ENCODE measurements at places on chromosomes 2 and 18. TPM values are rescaled to one million over a fixed set of nuclear protein-coding genes. Genes with fewer than 3 reads are reported as not detected.

Gene MYL1
- not detected for total RNA-seq

Gene GAD1
- 7.1 TPM for total RNA-seq

DNA sequence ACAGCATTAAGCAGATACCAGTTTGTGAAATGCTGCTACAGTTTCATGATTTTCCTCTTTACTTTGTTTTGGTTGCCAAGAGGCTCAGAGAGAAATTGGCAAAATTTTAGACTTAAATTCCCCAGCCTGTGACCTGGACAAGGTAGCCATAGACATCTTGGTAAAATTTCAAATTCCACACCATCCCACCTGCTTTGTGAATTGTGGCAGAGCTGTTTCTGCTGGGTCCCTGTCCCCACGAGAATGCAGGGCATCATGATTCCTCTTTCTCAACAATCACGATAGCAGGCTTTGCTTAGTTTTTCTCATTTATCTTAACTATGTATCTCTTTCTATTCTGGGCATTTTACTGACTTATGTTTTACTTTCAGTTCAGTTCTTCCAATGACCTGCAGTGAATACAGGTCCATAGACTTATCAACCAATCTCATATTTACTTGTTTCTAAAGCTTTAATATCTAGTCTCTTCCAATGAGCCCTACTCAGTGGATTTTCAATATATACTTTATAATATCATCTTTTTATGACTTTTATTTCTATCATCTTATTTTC is 351.6 kb downstream of the SOCS6 start:
- no peak for ATAC-seq

DNA sequence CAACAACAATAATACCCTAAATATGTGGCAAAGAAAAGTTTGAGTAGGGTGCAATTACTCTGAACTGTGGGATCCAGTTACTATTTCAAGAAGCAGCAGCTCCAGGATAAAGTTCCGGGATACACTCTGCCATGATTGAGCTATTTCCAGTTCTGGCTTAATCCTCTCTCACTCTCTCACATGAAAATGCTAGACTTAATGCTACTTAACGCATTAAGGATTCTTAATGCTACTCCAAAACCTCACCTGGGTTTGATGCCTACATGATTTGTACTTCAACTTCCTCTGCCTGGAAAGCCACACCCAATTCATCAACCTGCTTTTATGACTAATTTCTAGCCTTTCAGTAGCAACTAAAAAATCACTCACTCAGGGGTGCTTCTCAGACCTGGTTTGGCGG is 151.1 kb upstream of the HNMT start:
- no peak for ATAC-seq

- peak; percentile 95 for ATAC-seq
These were observed 7.5 kb upstream of the STAMBP start for GRCh38 chr2:73821227-73821626.

Gene COL4A4
- total RNA-seq, result 0.26 TPM

DNA sequence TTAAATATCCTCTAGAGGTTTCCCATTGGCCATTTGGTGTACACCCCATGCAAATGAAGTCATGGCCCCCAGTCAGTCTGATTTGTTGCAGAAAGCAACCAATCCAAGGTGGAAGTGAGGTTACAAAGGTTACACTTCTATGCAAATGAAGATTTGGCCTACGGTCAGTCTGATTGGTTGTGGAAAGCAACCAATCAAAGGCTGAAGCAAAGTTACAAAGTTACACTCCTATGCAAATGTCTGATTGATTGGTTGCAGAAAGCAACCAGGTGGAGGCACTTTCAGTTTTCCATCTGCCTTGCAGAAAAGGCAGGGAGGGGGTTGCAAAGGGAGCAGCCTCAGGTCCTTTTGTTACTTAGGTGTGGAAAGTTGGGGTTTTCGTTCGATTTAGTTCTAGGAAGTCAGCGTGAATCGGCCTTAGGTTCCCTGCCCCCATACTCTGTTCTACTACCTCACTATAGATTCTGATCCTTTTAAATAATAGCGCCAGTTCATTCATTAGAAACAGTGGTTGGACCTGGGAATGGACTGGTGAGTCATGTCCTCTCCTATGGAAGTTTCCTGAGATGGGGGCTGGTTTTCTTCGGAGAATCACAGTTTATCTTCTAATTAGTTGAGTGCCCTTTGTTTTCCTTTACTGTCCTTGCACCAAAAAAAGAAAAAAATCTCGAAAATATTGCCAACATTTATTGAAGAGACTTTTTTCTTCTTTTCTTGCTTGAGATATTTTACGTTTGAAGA is 279.5 kb downstream of the AGAP1 start:
- no peak for ATAC-seq

- no peak for ATAC-seq
These were observed 119.6 kb downstream of the SPOPL start for GRCh38 chr2:138621139-138621538.

- peak; percentile 53 for ATAC-seq
These were observed 38.2 kb downstream of the RMC1 start for GRCh38 chr18:23541349-23542093.

Gene SCG2
- total RNA-seq, result not detected

Gene KLHL30
- total RNA-seq, result not detected

Gene ITM2C
- 28.7 TPM for total RNA-seq

GRCh38 chr2:136008205-136008865 is 22.9 kb upstream of the DARS1 start:
- peak; percentile 85 for ATAC-seq

GRCh38 chr18:23196119-23197007 is 61.1 kb downstream of the CABLES1 start:
- no peak for ATAC-seq

GRCh38 chr18:59988098-59988706 is 88.4 kb downstream of the PMAIP1 start:
- ATAC-seq, result no peak

DNA sequence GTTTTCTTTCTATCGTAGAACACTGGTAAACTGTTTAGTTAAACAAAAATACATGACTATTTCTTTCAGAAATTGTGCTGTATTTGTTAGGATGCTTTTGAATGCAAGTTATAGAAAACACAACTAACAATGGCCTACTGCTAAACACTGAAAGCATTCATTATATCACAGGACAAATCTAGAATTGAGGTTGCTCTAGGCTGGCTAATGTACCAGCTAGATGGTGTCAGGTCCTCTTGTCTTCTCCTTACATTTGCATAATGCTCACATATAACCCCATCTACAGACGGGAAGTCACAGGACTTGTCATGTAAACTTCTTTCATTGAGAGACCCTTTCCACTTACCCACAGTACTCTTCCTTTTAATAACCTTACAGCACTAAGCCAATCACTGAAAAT is 586.8 kb downstream of the DSC3 start:
- no peak for ATAC-seq

GRCh38 chr2:121232626-121233265 is 52.3 kb downstream of the TFCP2L1 start:
- no peak for ATAC-seq

- ATAC-seq, result no peak
These were observed 655.3 kb upstream of the SETBP1 start for GRCh38 chr18:44025421-44025820.

Gene LYPD1
- total RNA-seq, result not detected

Measured in activated T-helper 17 cell treated with anti-CD3 and anti-CD28 coated beads, Interleukin-2, amount 50 U/mL, for 72 hours (primary cell).